Hypothalamus (tissue), 51 donors: ENCODE measurements at places on chromosomes 13 and 19.

DNA sequence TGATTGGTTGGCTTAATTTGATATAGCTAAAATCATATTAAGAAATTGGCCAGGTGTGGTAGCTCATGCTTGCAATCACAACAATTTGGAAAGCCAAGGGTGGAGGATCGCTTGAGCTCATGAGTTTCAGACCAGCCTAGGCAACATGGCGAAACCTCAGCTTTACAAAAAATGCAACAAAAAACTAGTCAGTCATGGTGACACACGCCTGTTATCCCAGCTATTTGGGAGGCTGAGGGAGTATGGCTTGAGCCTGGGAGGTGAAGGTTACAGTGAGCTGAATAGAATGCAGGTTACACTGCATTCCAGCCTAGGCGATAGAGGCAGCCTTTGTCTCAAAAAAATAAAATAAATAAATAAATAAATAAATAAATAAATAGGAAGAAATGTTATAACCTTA lies 1579.6 kb upstream of the SLC10A2 start:
- no peak for DNase-seq

DNA sequence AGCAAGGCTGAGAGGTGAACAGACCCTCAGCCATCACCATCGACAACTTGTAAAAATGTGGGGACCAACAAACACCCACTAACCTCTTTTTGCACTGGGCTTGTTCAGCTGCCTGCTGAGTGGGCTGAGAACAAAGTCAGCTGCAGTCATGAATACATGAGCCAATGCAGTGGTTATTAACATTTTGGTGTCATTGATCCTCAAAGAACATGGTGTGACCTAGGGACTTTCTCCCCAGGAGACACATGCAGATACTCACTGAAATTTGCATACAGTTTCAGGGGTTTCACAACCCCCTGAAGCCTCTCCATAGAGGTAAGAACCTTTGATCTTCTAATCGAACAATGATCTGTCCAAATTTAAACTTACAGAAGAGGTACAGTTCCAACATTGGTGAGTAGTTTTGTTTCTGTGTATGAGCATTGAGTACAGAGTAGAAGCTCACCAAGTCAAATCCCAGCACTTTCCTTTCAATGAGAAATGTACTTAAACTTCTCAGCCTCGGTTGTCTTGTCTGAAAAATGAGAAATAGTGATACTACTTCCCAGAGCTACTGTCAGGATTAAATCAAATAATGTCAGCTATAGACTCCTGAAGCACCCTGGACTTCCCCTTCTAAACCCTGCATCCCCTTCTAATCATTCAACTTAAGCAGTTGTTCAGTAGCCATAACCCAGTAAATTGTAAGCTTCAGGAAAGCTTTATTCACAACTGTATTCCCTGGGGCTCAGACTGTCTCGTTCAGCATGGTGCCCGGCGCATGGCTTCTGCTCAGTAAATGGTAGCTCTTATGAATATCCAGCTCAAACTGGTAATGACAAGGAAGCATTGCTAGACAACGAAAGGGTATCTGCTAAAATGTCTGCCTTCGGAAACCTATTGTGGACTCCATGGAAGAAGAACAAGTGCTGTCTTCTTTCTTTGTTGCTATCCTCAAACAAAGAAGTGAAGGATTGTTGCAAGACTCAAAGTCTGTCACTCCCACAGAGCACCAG lies 148.7 kb downstream of the FOXO1 start:
- no peak for DNase-seq

- peak; percentile 84 for DNase-seq
Measured at GRCh38 chr19:13072188-13072908, 30.3 kb downstream of the LYL1 start.

DNA sequence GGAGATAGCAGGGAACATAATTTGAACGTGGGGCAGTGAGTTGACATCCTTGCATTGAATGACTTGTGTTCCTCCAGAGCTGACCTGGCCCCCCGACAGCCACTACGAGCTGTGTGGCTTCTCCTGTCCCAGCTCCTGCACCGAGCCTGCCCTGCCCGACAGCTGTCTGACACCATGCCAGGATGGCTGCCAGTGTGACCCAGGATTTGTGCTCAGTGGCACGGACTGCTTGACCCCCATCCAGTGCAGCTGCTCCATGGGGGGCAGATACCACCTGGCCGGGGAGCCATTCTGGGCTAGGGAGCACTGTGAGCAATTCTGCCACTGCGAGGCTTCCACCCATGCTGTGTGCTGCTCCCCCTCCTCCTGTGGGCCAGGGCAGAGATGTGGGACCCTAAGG lies 29.2 kb upstream of the FXYD3 start:
- no peak for DNase-seq

DNA sequence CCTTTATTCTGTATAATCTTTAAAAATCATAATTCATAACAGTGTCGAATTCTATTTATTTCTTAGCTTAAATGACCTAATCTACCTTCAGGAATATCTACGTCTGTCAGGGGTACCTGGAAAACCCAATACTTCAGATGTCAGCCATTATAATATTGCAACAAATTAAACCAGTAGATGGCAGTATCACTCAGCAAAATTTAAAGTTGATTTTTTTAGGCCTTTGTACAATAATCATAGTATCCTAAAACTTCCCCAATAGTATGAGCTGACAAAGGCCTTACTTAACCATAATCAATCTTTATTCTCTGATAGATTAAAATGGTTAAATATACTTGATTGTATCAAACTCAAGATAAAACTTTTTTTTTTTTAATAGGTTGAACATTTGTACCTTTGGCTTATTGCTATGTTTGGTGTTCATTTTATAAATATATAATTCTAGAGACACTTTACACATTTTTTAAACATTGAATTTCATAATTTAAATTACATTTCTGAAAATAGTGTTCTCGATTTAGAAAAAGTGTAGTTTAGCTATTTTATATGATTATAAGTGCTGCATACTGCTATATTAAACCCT lies 830.2 kb upstream of the SPRY2 start:
- DNase-seq = no peak

DNA sequence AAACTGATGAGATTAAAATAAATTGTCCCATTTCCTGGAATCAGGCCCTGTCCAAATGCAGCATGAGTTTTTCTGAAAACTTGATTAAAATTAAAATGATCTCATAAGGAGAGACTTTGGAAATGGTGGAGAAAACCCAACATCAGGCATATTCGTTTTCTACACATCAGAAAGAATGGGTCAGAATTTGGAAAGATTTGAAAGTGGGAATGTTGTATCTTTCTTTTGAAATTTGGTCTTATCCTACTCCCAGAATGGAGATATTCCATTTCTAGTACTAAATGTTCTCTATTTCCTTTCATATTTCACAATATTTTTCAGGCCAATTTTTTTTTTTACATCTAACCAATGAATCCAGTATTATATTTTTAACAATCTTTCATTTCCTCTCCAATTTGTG lies 223.9 kb upstream of the RXFP2 start:
- DNase-seq = no peak

DNA sequence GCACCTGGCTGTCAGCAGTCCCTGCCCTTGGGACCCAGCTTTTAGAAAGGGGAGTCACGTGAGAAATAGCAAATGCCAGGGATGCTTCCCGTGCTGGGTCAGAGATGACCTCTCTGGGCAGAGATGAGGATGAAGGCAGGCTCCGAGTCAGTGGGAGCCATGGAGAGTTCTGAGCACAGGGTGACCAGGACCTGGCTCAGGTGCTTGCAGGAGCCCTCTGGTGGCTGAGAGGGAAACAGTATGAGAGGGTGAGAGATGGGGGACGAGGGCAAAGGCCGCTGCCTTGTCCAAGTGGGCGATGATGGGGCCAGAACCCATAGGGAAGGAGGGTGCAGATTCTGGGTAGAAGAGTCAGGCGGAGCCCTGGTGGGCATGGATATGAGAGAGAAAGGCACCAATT lies 15.8 kb downstream of the TMED1 start:
- no peak for DNase-seq

DNA sequence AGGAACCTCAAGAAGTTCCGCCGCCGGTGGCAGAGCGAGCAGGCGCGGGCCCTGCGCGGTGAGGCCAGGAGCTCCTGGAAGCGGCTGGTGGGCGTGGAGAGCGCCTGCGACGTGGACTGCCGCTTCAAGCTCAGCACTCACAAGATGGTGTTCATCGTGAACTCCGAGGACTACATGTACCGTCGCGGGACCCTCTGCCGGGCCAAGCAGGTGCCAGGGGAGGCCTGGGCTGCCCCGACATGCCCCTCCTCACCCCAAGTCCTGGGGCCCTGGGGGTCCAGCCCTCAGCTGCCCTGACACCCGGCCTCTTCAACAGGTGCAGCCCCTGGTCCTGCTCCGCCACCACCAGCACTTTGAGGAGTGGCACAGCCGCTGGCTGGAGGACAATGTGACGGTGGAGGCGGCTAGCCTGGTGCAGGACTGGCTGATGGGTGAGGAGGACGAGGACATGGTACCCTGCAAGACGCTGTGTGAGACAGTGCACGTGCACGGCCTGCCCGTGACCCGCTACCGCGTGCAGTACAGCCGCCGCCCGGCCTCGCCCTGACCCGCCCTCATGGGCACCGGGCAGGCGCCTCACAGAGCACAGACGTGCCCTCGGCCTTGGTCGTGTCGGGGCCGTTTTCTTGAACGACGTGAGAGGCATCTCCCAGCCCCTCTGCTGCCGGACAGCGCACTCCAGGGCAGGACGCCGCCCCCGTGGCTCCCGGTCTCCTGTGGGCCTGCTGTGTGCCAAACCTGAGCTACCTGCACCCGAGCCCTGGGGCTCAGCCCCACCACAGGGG lies 10.4 kb upstream of the F2RL3 start:
- no peak for DNase-seq

GRCh38 chr13:67048821-67049150 lies 181.3 kb downstream of the PCDH9 start:
- DNase-seq = no peak

- DNase-seq = no peak
Measured at GRCh38 chr13:94657167-94657566, 55.2 kb downstream of the SOX21 start.

GRCh38 chr13:73482556-73482955 lies 423.8 kb downstream of the KLF5 start:
- DNase-seq = no peak

DNA sequence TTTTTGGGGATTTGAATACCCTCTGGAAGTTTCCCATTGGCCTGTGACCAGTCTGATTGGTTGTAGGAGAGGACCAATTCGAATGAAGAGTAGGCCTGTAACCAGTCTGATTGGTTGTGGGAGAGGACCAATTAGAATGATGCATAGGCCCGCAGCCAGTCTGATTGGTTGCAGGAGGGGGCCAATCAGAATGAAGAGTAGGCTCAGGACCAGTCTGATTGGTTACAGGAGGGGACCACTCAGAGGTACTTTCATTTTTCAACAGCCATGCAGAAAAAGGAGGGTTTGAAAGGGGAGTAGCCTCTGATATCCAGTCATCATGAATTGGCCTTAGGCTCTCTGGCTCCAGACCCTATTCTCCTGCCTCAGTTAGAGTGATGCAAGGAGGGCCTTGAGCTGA lies 30.4 kb upstream of the SLC1A5 start:
- no peak for DNase-seq

DNA sequence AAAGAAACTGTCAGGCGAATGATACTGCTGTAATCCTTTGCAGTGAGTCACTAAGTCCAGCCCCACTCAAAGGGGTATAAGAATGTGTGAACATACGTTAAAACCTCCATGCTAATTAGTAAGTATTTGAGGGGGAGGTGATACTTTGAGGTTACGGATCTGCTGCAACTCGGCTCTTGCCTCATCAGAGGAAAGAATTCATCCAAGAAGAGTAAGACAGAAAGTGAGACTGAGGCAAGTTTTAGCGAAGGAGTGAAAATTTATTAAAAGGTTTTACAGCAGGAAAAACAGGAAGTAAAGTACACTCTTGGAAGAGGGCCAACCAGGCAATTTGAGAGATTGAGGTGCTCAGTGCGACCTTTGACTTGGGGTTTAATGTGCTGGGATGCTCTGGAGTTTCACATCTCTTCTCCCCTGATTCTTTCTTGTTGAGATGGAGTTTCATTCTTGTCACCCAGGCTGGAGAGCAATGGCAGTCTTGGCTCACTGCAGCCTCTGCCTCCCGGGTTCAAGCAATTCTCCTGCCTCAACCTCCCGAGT lies 9.8 kb downstream of the CLEC4M start:
- DNase-seq = no peak
